Type B pancreatic cell (in vitro differentiated cells): ENCODE measurements at places on chromosomes 4 and X. TPM values are rescaled to one million over a fixed set of nuclear protein-coding genes. Genes with fewer than 3 reads are reported as not detected.

- no peak for DNase-seq
- H3K27me3 ChIP-seq = no peaks in the 10 kb centered on the region
- H3K27ac ChIP-seq = no peak overlapping the region
- no peaks in the 10 kb centered on the region for H3K36me3 ChIP-seq
- H3K4me3 ChIP-seq = no peak overlapping the region
These were observed 11.0 kb upstream of the VSIG1 start for GRCh38 chrX:108033890-108034289.

GRCh38 chr4:177810220-177810619 is 368.0 kb upstream of the AGA start:
- no peaks in the 10 kb centered on the region for H3K27me3 ChIP-seq
- H3K4me3 ChIP-seq = no peak overlapping the region
- no peaks in the 10 kb centered on the region for H3K36me3 ChIP-seq
- no peak overlapping the region for H3K27ac ChIP-seq
- DNase-seq = no peak

DNA sequence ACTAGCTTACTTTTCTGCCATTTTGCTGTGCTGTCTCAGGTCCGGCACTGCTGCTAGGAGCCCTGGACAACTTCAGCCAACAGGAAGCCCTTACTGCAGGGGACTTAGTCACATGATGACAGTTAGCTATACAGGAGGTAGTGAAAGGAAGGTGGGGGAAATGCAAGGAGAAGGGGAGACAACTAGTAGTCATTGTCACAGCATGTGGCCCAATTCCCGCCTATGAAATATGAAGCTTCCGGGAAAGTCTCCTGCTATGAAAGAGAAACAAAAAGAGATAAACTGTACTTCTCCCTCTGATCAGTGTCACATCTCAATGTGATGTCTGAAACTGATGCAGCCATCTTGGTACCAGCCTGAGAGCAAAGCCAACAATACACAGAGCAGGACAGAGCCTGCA is 71.6 kb downstream of the AMELX start:
- no peak for DNase-seq
- no peaks in the 10 kb centered on the region for H3K27me3 ChIP-seq
- H3K4me3 ChIP-seq = no peak overlapping the region
- H3K36me3 ChIP-seq = no peaks in the 10 kb centered on the region

GRCh38 chr4:183876268-183876934 is 28.7 kb upstream of the STOX2 start:
- H3K36me3 ChIP-seq = no peaks in the 10 kb centered on the region
- H3K4me1 ChIP-seq = peaks cover 20% of the 10 kb centered on the region
- H3K4me3 ChIP-seq = no peak overlapping the region
- H3K27me3 ChIP-seq = no peaks in the 10 kb centered on the region
- no peak for DNase-seq

DNA sequence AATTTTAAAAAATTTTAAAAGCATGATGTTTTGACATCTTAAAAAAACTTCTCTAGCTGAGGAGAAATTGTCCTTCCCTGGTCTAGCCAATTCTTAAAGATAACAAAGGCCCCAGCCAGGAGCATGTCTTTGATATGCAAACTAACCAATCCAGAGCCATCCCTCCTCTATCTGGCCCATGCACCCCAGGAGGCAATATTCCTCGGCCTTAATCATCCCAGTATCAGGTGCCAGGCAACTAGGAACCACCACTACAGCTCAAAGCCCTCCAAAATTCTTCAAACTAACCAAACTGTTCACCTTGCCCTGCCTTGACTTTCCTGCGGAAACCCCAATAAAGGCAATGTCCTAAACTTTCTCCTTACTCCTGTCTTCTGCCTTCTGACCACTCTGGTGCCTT is 97.8 kb upstream of the USP9X start:
- DNase-seq = no peak
- no peaks in the 10 kb centered on the region for H3K4me1 ChIP-seq
- H3K4me3 ChIP-seq = no peak overlapping the region
- H3K36me3 ChIP-seq = no peaks in the 10 kb centered on the region
- H3K27ac ChIP-seq = no peak overlapping the region

DNA sequence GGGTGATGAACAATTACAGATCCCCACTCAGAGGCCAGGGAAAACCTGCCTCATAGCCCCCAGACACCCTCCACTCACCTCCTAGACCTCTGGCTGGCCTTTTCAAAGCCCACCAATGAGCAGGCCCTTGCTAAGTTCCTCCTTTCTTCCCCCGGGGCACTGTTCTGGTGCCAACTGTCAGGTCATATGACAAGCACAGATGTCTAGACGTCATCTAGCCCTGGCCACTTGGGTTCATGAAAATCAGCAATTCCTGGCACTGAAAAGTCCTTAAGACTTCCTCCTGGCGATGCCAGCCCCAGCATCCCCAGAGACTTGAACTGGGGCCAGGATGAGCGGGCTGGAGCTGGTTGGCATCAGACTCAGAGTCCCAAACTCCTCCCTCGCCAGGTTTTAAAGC is 115.6 kb upstream of the NALF2 start:
- peaks cover 7% of the 10 kb centered on the region for H3K4me1 ChIP-seq
- H3K36me3 ChIP-seq = no peaks in the 10 kb centered on the region
- H3K4me3 ChIP-seq = no peak overlapping the region
- no peak overlapping the region for H3K27ac ChIP-seq

DNA sequence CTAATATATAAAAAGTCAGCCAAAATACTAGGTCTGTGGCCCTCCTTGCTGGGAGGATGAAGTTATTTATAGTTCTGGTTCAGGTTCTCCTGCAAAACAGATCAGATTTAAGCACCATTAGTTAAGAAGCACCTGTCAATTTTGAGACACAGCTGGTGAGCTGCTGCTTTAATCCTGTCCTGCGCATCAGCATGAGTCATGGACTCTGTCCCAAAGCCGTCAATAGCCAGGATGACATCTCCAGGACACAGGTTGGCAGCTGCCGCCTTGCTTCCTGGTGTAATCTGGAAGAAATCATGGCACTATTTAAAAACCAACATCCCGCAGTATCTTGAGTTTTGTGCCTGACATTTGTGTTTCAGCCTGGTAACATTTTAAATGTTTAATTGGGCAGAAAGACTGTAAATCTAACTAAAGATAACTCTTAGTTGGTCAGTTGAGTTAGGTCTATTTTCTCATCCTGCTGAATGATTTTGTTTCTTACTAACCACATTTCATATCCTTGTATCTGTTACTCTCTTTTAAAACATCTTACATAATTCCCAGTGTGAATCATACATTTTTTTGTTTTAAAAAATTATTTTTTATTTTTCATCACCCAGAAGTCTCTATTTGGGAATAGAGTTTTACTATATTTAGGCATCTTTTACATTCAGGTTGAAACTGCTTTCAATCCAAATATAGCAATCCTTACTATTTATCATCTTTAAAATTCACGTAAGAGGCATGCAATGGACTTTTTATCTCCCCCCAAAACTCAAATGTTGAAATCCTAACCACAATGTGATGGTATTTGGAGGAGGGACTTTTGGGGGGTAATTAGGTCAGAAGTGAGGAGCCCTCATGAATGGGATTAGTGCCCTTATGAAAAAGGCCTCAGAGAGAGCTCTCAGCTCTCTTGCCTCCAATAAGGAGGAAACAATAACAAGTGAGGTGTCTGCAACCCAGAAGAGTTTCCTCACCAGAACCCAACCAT is 10.1 kb downstream of the PDLIM3 start:
- no peak overlapping the region for H3K27ac ChIP-seq
- peaks cover 19% of the 10 kb centered on the region for H3K27me3 ChIP-seq
- H3K36me3 ChIP-seq = no peaks in the 10 kb centered on the region
- H3K4me3 ChIP-seq = no peak overlapping the region
- H3K4me1 ChIP-seq = no peaks in the 10 kb centered on the region
- DNase-seq = no peak

DNA sequence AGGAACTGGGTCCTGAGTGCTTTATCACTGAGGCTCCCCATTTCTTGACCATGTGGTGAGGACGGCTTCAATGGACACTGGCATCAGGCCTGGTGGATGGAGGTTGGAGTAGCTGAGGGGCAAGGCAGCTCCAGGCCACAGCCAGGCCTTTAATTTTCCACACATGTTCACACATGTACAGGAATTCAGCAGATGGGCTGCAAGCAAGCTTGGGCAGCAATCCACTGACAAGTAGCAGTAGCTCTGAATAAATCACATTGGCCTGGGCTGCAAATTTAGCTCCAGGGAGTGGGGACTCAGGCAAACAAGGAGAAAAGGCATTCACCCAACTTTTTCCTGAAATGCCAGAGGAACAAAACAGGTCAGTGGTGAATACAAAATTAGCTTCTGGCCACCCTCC is 107.8 kb upstream of the SCML1 start:
- no peaks in the 10 kb centered on the region for H3K36me3 ChIP-seq
- no peak for DNase-seq
- H3K4me1 ChIP-seq = peaks cover 35% of the 10 kb centered on the region
- H3K27ac ChIP-seq = no peak overlapping the region

- H3K4me1 ChIP-seq = peaks cover 12% of the 10 kb centered on the region
- H3K27ac ChIP-seq = no peak overlapping the region
- no peaks in the 10 kb centered on the region for H3K27me3 ChIP-seq
- no peak for DNase-seq
- no peak overlapping the region for H3K4me3 ChIP-seq
These were observed 44.9 kb downstream of the HADH start for GRCh38 chr4:108034565-108034964.

GRCh38 chr4:56857601-56858309 is 36.3 kb upstream of the SPINK2 start:
- no peak for DNase-seq
- H3K36me3 ChIP-seq = no peaks in the 10 kb centered on the region
- H3K27me3 ChIP-seq = no peaks in the 10 kb centered on the region
- H3K27ac ChIP-seq = no peak overlapping the region

- peak within 1 kb of the TSS; percentile 83 for H3K4me3 ChIP-seq
- H3K4me1 ChIP-seq = no peaks in the 10 kb centered on the region
- no peaks in the 10 kb centered on the region for H3K36me3 ChIP-seq
- no peak within 1 kb of the TSS for H3K27ac ChIP-seq
- DNase-seq = no peak
These were observed at the start of gene DCAF12L2 for GRCh38 chrX:126165721-126166461. TSS of gene DCAF12L2 (minus strand) at chrX:126166289. CDS start at chrX:126165924, 365 bp downstream.

- H3K36me3 ChIP-seq = no peaks in the 10 kb centered on the region
- H3K4me1 ChIP-seq = no peaks in the 10 kb centered on the region
- no peak for DNase-seq
- no peaks in the 10 kb centered on the region for H3K27me3 ChIP-seq
- no peak overlapping the region for H3K4me3 ChIP-seq
- no peak overlapping the region for H3K27ac ChIP-seq
These were observed 1168.1 kb downstream of the PCDH19 start for GRCh38 chrX:99242001-99242400.

DNA sequence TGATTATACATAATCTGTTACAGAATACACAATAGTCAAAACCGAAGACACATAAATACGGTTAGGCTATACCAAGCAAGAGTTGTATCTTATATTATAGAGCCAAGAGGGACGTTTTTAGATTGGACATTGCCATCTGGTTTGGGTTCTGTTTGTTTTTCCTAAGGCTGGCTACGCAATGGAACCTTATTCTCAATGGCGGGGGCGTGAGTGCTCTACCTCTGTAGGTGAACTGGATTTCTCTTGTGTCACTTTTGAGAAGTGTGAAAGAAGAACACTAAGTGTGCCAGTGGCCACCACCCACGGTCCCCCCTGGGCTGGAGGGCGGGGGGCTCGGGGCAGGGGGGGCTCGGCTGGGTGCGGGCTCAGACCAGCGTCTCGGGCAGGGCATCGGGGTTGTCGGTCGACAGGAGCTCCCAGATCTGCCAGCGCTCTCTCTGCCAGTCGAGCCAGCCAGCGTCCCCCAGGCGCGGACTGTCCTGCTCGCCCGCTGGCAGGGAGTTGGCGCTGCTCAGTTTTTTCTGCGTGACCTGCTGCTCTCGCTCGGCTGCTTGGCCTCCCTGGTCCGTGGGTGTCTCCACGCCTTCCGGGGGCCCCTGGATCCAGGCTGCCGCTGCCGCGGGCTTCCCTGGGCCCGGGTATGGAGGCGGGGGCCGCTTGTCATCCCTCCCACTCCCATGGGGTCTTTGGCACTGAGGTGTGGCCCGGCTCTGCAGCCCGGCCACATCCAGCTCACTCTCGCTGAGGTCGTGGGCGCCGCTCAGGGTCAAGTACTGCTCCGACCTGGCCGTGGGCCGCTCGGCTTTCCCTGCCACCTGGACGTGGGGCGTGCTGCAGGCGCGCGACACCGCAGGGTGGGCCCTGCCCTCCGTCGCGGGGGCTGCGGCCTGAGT is 27.6 kb downstream of the HCCS start:
- DNase-seq = peak; percentile 68
- no peaks in the 10 kb centered on the region for H3K4me1 ChIP-seq
- H3K36me3 ChIP-seq = no peaks in the 10 kb centered on the region
- H3K27ac ChIP-seq = no peak overlapping the region
- no peak overlapping the region for H3K4me3 ChIP-seq

DNA sequence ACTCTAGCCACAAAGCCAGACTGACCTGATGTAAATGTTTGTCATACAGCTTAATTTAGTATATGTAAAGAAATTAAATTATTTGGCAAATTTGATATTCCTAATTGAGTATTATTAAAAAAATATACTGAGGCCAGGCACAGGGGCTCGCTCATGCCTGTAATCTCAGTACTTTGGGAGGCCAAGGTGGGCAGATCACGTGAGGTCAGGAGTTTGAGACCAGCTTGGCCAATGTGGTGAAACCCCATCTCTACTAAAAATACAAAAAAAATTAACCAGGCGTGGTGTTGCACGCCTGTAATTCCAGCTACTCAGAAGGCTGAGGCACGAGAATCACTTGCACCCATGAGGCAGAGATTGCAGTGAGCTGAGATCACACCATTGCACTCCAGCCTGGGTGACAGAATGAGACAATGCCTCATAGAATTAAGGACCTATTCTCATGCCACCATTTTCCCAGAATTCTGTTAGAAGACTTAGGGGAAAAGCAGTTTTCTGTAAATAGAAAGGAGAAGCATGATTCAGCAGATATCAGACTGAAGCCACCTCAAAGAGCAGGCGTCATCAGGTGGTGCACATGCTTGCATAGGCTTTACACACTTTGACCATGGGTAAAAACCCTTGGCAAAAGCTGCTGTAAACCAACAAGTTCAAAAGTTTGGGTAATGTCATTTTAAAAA is 6.1 kb downstream of the UBQLN2 start:
- no peaks in the 10 kb centered on the region for H3K27me3 ChIP-seq
- no peak for DNase-seq
- H3K27ac ChIP-seq = no peak overlapping the region
- no peak overlapping the region for H3K4me3 ChIP-seq
- H3K36me3 ChIP-seq = no peaks in the 10 kb centered on the region
- H3K4me1 ChIP-seq = peaks cover 3% of the 10 kb centered on the region

DNA sequence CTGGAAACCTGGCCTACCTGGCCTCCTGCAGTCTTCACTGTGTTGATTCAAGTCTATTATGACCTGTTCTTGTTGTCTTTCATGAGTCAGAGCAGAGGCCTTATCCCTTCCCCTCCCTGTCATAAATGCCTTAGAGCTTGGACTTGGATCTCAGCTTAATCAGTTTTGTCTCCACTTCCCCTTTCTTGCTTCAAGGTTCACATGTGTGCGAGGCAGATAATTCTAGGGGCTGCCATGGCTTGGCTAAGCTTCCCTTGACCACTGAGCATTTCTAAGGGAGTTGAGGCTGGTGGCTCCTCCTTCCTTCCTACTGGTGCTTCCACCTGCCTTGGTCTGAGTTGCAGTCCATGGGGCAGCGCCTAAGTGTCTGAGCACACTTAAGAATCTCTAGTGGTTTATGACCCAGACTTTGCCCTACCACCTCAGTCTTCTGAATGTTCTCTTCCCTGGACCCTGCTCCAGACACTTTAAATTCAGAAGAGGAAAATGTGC is 1.7 kb upstream of the HEPH start:
- no peaks in the 10 kb centered on the region for H3K27me3 ChIP-seq
- H3K36me3 ChIP-seq = no peaks in the 10 kb centered on the region
- peak overlapping the region; percentile 17 for H3K4me3 ChIP-seq
- DNase-seq = no peak

- no peak overlapping the region for H3K4me3 ChIP-seq
- peaks cover 14% of the 10 kb centered on the region for H3K27me3 ChIP-seq
- no peaks in the 10 kb centered on the region for H3K36me3 ChIP-seq
- DNase-seq = no peak
These were observed 14.4 kb downstream of the HTT-AS start for GRCh38 chr4:3059943-3060342.

Gene CT55
- total RNA-seq = not detected in 2 replicates

Gene ADH6
- total RNA-seq = 5.2 and 9.8 TPM in 2 replicates

Gene MAGEA9B
- not detected in 2 replicates for total RNA-seq
